Neuronal stem cell (in vitro differentiated cells): ENCODE measurements at places on chromosomes 2 and 18.

DNA sequence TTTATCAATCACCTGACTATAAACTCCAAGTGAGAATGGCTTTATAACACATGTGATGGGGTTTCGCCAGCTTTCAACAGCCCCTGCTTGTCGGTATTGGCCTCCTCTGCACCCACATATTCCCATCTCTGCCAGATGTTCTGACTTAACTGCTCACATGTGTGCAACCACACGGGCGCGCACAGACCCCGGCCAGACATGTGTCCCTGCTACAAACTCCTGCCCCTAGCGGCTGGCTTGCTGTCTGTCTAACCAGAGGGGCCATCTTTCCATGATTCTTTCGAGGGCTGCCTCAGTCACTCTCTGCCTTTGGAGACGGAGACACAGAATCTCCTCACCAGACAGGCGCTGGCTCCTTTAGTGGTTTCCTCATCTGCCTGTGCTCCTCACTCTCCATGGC is 15.3 kb downstream of the STON1 start:
- H3K27ac ChIP-seq = no peak overlapping the region
- no peak for DNase-seq
- peaks cover 2% of the 10 kb centered on the region for H3K36me3 ChIP-seq
- H3K4me3 ChIP-seq = no peak overlapping the region

- H3K27ac ChIP-seq = no peak overlapping the region
Observed at GRCh38 chr2:222381566-222381965, 42.8 kb upstream of the SGPP2 start.

DNA sequence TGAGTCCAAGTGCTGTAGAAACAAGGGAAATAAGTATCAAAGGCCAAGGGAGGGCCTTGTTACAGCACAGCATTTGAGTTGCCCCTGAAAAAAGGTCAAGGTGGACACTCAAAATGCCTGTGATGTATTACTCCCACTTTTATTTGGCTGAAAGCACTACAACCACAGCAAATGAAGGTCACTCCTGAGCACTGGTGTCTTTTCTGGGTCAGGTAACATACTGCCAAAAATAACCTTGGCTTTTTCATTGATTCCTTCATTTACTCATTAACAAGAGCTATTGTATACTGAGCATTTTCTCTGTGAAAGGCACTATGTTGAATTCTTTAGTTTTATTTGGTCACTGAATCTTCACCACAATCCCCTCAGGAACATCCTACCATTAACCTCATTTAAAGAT is 590.3 kb downstream of the BCL11A start:
- no peak for DNase-seq
- no peak overlapping the region for H3K27ac ChIP-seq
- no peaks in the 10 kb centered on the region for H3K4me1 ChIP-seq
- H3K36me3 ChIP-seq = no peaks in the 10 kb centered on the region

- H3K36me3 ChIP-seq = no peaks in the 10 kb centered on the region
- H3K27ac ChIP-seq = no peak overlapping the region
- DNase-seq = no peak
- H3K4me3 ChIP-seq = no peak overlapping the region
Observed at GRCh38 chr2:56871644-56872043, 687.9 kb downstream of the CCDC85A start.

DNA sequence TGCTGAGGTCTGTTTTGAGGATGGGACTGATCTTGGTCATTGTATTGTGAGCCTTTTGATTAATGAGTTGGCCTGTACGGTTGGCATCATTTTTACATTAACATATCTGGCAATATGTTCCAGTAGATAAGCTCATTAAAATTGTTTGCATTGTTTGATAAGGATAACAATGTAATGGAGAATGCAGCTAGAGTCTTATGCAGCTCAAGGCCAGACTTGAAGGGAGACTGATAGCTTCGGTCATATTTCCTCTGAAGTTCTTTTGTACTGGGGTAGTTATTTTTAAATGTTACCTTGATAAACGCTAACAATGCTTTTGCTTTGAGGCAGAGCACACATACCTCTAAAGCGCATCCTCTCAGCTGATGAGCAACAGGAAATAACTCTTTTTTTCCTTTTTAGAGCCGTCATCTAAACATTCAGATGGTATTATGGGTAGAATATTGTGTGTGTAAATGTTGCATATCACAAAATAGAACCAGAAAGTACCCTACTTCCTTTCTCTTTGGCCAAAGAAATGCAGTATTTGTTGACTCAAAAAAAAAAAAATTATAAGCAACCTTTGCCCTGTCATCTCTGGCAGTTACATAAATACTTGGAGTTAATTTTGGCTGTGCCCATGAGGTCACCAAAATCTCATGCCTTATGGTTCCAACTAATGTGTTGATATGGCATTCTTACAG is 1.3 kb downstream of the MAPRE2 start:
- no peak for DNase-seq
- no peaks in the 10 kb centered on the region for H3K27me3 ChIP-seq
- no peaks in the 10 kb centered on the region for H3K36me3 ChIP-seq
- H3K4me1 ChIP-seq = peaks cover 8% of the 10 kb centered on the region

DNA sequence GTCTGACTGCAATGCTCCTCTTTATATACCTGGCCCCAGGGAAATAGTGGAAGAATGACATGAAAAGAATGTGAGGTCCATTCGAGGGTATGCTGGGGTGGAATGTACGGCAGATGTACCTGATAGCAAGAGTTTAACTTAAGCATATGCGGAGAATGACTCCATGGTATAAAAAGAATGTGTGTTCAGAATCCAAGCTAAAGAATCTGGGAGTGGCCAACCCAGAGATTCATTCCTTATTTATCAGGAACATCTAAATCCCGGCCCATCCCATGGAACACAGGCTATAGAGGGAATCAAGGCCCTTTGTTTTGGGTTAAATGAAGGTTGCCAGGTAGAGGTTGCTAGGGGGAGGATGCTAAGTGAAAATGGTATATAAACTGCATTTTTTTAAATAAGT is 150.0 kb downstream of the ZNF385B start:
- H3K4me1 ChIP-seq = peaks cover 2% of the 10 kb centered on the region
- DNase-seq = no peak
- no peak overlapping the region for H3K27ac ChIP-seq
- H3K27me3 ChIP-seq = no peaks in the 10 kb centered on the region
- no peak overlapping the region for H3K4me3 ChIP-seq

DNA sequence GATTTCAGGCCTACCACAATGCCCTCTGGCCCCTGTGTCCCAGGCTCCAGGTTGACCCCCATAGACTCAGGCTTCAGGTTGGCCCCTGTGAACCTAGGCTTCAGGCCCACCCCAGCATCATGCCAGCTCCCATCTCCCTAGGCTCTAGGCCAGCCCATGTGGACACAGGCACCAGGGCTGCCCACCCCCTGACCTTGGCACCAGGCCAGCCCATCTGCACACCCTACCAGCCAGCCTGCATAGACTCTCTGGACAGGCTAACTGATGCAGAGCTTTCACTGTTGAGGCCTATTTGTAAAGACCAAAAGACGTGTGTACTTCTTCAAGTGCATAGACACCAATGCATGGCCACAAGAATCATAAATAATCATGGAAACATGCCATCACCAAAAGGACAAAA is 83.9 kb downstream of the VAPA start:
- no peak for DNase-seq
- no peaks in the 10 kb centered on the region for H3K27me3 ChIP-seq
- no peak overlapping the region for H3K27ac ChIP-seq
- H3K36me3 ChIP-seq = no peaks in the 10 kb centered on the region
- H3K4me3 ChIP-seq = no peak overlapping the region

- no peak overlapping the region for H3K27ac ChIP-seq
- DNase-seq = no peak
- no peak overlapping the region for H3K4me3 ChIP-seq
- H3K36me3 ChIP-seq = no peaks in the 10 kb centered on the region
- peaks cover 1% of the 10 kb centered on the region for H3K4me1 ChIP-seq
Observed at GRCh38 chr18:58803978-58804377, 60.7 kb upstream of the ZNF532 start.
